Astrocyte of the spinal cord (primary cell): ENCODE measurements at places on chromosomes 1 and 21.

- DNase-seq = peak; percentile 30
Measured at GRCh38 chr1:102851616-102852015, 256.7 kb downstream of the COL11A1 start.

DNA sequence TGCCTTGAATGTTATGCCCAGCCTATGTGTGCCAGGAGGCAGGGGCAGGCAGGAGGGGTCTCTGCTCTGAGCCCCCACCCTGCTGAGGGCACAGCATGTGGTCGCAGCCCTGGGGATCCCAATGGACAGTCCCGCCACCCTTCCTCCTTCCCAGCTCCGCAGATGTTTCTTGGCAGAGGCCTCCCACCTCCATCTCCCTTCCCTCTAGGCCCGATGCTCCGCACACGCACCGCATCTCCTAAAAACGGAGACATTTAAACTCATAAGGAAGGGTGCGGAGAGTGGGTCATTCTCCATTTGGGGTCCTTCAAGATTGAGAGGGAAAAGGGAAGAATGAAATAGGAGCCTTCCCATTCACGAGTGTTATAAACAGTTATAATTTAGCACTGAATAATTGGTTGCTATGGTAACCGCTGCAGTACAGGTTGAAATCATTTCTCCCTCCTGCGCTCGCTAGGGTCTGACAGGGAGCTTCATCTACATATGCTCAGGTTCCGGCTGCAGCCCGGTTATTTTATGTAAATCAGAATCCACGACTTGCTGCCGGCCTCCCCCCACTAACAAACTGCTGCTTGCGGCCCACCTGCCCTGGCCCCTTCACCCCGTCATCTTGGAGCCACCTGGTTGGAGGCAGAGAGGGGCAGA is 16.0 kb downstream of the CHD5 start:
- DNase-seq = no peak

GRCh38 chr1:53281133-53281532 is 42.8 kb upstream of the MAGOH start:
- DNase-seq = no peak

DNA sequence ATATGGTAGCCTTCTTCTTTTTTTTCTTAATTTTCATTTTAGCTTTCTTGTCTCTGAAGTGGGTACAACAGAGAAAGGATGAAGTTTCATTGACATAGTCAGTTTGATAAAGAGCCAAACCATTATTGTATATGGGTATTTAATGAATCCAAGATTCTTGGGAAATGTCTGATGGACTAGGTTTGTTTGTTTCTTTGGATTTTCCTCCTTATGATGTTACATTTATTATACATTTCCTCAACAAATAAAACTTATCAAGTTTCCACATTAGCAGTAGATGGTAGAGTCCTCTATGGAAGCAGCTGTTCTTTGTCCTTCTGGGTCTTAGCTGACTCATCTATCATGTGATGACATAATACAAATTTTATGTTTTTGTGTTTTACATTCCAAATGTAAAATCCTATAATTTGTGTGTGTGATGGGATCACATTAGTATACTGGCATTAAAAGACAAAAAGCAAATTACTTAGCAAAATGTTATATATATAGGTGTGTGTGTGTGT is 6.0 kb downstream of the COL24A1 start:
- no peak for DNase-seq

DNA sequence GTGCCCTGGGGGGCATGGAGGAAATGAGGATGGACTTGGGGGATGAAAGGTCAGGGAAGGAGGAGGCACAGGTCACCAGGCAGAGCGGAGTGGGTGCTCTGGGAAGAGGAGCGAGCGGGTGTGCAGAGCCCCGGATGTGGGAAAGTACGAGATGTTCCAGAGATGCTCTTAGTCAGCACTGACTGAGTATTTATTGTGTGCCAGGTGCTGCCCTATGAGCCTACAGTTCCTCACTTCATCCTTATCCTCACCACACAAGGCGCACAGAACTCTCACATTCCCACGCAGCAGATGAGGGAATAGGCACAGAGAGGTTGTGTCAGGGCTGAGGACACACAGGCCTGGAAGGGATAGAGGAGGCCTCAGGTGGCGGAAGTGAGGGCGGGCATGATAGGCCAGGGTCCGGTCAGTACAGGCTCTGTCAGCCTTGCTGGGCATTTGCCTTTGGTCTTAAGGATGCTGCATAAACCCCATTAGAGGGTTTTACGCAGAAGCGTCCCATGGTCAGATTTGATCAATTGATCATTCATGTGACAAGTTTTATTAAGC is 77.3 kb downstream of the ARHGEF10L start:
- DNase-seq = no peak

DNA sequence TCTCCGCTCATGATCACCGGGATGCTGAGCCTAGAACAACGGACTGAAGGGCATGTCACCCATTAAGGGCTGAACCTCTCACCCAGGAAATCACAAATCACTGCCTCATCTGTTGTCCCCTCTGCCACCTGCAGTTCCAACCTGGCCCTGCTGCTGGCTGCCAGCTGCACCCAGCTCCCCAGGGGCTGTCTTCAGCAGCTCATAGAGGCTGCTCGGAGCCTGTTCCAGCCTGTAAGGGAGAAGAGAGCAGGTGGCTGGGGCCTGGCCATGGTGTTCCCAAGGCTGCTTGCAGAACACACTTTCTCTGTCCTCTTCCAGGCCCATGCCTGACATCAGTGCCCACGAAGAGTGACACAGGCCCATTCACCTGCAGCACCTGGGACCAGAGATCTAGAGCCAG is 44.5 kb upstream of the DISP3 start:
- no peak for DNase-seq

- no peak for DNase-seq
Measured at GRCh38 chr1:60234776-60235175, 161.2 kb upstream of the C1orf87 start.

- no peak for DNase-seq
Measured at GRCh38 chr21:19123053-19123452, 719.5 kb upstream of the TMPRSS15 start.

DNA sequence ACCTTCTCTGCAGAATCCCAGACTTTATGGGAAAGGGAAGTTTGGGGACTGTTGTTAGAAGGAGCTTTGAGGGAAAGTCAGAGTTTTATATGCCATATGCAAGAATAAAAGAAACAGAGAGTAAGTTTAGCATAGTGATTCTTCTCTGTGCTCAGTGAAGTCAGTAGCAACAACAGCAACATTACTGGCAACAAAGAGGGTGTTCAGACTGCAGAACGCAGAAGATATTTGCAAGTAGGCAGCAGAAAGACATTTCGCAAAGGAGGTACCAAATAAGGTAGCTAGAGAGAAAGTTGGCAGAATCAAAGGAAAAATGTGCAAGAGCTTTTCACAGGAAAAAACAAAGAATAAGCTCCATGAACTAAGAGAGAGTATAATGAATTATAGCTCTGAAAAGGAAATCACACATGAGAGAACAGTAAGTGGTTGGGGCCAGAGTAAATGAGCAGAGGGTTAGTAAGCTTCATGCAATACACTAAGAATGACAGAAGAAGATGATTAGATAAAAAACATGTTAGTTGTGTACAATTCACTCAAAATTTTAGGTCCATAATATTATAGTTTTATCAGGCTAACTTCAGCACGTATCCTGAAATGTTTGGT is 98.1 kb downstream of the NEGR1 start:
- DNase-seq = no peak
